ENCODE measurements at places on chromosomes 2 and 18.
A peak's percentile ranks its signal among the peaks of the same experiment; 100 is the strongest.

DNA sequence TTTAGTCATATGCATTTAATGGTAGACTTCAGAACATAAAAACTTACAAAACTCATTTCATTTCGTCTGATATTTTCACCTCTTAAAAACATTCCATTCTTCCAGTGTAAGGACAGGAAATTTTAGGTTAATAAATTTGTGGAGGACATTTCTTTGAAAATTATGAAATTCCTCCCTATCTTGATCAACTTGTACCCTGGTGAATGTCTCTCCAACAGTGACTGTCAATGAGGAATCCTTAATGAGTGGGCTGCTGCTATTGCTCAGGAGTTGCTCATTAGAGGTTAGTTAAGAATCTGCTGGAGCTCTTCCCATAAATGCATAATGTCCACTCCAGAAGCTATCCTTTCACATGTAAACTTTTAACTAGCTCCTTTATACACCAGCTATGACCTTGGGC lies 69.1 kb downstream of the LRP1B start:
- H3K36me3 ChIP-seq, result no peaks in the 10 kb centered on the region
- no peaks in the 10 kb centered on the region for H3K27me3 ChIP-seq
- H3K4me3 ChIP-seq, result no peak overlapping the region
- no peaks in the 10 kb centered on the region for H3K4me1 ChIP-seq
- H3K27ac ChIP-seq, result no peak overlapping the region
- no peak for DNase-seq

DNA sequence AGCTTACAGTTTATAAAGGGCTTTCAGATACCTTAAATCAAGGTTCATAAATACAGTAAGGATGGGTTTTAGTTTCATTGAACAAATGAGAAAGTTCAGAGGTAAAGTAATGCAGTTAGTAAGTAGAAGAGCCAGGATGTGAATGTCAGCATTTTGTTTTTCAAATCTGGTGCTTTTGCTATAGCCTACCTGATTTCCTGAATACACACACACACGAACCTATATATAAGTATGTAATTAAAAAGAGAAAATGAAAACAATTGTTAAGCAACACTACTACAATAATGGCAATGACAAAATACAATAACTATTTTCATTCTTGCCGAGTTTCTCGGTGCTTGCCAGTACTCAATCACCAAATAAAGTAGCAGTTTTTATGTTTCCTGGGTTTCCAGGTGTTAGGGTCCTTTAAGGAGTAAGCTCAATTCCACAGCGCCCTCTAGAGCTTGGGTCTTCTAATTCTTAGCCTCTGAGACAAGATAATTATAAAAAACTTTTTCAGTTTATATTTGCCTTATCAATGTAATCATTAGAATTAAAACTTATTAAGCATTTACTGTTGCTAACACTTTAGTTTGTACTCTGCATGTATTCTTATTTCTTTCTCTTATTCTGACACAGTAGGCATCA lies 512.9 kb upstream of the ACVR2A start:
- H3K4me1 ChIP-seq, result no peaks in the 10 kb centered on the region
- H3K36me3 ChIP-seq, result no peaks in the 10 kb centered on the region
- H3K27me3 ChIP-seq, result no peaks in the 10 kb centered on the region
- peak; percentile 29 for DNase-seq

- no peak overlapping the region for H3K27ac ChIP-seq
- H3K4me3 ChIP-seq, result no peak overlapping the region
- DNase-seq, result no peak
- no peaks in the 10 kb centered on the region for H3K27me3 ChIP-seq
- no peaks in the 10 kb centered on the region for H3K4me1 ChIP-seq
- H3K36me3 ChIP-seq, result no peaks in the 10 kb centered on the region
Observed at GRCh38 chr2:136966485-136966884, 201.1 kb downstream of the THSD7B start.

- H3K27ac ChIP-seq, result no peak overlapping the region
- peak overlapping the region; percentile 74 for H3K4me3 ChIP-seq
- H3K27me3 ChIP-seq, result peaks cover 24% of the 10 kb centered on the region
Observed at GRCh38 chr18:79952456-79952995, 1.1 kb upstream of the SLC66A2 start.

GRCh38 chr2:8572712-8573233 lies 109.1 kb upstream of the ID2 start:
- DNase-seq, result no peak
- no peak overlapping the region for H3K27ac ChIP-seq

DNA sequence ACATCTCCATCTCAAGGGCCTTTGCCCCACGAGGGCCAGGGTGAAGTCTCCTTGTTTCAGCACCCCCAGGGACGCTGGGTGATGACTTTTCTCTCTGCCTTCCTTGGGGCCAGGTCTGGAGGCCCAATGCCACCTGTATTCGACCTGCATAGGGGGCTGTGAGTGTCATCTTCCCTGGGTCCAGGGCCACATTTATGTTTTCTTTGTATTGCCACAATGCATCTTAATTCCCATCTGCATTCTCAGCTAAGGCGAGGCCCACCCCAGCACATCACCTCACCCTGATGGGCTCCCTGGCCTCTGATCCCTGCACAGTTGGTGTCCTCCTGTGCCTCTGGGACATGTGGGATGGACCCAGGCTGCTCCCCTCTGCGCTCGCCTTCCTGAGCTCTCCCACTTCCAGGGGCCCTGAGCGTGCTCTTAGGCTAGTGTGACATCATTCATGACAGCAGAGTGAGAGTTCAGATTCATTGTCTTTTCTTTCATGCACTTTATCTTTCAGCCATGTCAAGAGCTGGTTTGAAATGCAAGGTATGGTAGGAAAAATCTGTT lies 122.0 kb upstream of the COPS8 start:
- DNase-seq, result no peak
- H3K27me3 ChIP-seq, result no peaks in the 10 kb centered on the region
- H3K4me1 ChIP-seq, result peaks cover 4% of the 10 kb centered on the region

All from iPS DF 6.9 (cell line).